Urothelium cell line (cell line): ENCODE measurements at places on chromosomes 5 and 9.

- no peak for DNase-seq
These were observed 34.3 kb upstream of the LAMC3 start for GRCh38 chr9:130974697-130975096.

- no peak for DNase-seq
These were observed 64.2 kb downstream of the SLC44A1 start for GRCh38 chr9:105308461-105309341.

DNA sequence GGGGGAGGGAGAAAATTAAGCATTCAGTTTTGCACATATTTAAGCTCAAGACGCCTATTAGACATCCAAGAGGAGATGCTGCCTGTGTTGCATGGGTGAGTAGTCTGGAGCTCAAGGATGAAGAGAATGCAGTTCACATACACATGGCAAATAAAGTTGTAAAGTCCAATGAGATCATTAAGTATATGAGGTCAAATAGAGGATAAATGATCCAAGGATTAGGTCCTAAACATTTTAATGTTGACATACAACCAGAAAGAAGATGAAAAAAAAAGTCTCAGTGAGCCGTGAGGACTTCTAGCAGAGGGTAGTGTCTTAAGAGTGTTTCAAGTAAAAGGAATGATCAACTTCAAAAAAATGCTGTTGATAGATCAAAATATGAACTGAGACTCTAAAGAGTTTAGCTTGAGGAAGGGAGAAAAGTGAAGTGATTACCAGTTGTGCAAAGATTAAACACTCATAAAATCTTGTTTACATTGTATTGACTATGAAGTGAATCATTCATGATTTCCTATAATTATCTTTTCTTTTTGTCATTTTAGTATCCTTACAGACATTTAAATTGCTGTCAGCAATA is 251.8 kb downstream of the ZNF608 start:
- no peak for DNase-seq

DNA sequence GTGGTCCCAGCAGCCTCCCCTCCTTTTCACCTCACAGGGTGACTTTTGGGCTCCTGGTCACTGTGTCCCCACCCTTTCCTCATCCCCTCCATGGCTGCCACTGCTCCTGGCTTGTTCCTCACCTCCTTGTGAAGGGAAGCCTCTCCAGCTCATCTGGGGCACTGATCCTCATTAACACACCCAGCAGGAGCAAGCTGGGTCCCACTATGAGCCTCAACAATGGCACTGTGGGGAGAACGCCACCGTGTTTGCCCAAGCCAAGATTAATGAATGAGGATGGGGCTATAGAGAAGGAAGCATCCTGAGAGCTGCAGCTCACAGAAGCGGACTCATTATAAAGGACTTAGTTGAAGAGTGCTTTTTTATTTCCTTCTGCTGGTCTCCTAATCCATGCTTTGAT is 118.4 kb downstream of the MARCHF11 start:
- DNase-seq: no peak

GRCh38 chr9:33112094-33112493 is 35.6 kb upstream of the SMU1 start:
- DNase-seq: no peak

- no peak for DNase-seq
These were observed 503.6 kb downstream of the SEMA5A start for GRCh38 chr5:9042241-9042640.

DNA sequence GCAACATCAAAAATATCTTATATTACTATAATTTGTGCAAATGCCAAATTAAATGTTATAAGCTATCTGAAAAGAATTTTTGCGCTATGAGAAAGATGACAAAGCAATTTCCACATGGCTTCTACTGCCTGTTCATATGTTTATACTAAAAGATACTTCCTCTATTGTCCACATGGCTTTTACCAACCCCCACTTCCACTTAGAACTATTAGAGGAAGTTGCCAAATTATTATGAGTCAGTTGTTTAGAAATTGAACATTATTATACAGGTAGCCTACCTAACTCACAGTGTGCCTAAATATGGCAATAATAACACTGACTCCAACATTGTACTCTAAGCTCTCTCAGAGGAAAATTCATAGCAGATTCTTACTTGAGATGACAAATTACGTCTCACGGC is 37.6 kb upstream of the SLC27A6 start:
- no peak for DNase-seq

DNA sequence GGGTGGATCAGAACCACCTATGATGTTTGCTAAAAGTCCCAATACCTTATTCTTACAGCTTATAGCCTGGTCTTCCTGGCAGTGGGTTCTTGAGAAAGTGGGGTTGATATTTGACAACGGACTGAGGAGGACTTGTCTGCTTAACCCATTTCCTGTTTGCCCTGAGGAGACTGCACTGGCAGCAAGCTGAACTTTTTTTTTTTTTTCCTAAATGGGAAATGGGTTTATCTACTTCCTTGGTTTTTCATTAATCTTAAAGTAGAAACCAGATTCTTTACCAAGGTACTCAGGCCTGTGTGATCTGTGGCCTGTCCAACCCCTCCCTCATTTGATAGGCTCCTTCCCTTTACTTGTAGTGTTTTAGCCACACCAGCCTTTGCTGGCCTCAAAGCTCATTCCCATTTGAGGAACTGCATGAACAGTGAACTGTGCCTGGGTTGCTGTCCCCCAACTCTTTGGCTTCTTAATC is 47.1 kb downstream of the C9orf57 start:
- DNase-seq: no peak

GRCh38 chr9:88396836-88397577 is 8.8 kb downstream of the SPIN1 start:
- DNase-seq: no peak

GRCh38 chr5:122515709-122516431 is 203.8 kb downstream of the SNCAIP start:
- DNase-seq: peak; percentile 67

DNA sequence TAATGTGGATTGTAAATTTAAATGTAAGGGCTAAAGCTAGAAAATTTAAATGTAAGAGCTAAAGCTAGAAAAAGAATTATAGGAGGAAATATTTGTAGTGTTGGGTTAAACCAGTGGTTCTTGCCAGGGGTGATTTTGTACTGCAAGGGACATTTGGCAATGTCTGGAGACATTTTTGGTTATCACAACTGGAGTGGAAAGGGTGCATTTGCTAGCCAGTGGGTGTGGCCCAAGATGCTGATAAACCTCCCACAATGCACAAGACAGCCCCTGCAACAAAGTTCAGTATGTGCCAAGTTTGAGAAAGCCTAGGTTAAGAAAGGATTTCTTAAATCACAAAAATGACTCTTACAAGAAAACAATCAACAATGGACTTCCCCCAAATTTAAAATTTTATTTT is 31.6 kb upstream of the ELL2 start:
- DNase-seq: no peak

DNA sequence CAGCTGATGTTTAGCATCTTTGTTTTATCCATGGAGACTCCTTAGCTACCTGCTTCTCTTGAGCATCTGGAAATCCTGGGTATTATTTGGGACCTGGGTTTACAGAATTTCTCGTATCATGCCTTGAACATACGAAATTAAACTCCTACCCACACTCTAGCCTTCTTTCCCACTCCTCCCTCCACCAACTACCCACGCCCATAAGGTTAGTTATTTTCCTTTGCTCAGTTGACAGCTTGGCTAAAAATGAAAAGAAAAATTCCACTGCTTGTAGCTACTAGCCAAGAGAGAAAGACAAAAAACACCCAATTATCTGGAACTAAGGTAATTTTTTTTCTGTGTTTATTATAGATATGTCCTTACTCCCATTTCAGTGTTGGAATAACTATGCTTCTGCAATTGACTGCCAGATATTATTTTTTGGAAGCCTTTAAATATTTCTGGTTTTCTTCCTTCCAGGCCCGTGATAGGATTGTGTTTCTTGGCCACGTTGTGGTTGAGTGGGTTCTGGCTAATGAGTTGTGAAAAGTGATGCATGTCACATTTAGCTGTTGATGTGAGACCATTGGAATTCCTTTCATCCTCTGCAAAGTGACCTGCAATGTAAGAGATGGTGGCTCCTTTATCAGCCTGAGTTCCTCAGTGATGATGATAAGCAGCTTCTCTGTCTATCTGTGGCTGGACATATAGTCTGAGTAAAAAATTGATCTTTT is 308.1 kb downstream of the LRRC70 start:
- DNase-seq: peak; percentile 48
